Glutamatergic neuron (in vitro differentiated cells): ENCODE measurements at places on chromosomes 7 and 10. TPM values are rescaled to one million over a fixed set of nuclear protein-coding genes. Genes with fewer than 3 reads are reported as not detected.
A peak's percentile ranks its signal among the peaks of the same experiment; 100 is the strongest.

- H3K36me3 ChIP-seq: no peaks in the 10 kb centered on the region
- no peaks in the 10 kb centered on the region for H3K27me3 ChIP-seq
- no peak for DNase-seq
- no peak overlapping the region for H3K27ac ChIP-seq
- H3K4me1 ChIP-seq: no peaks in the 10 kb centered on the region
These were observed 40.4 kb upstream of the TMEM229A start for GRCh38 chr7:124073310-124073645.

DNA sequence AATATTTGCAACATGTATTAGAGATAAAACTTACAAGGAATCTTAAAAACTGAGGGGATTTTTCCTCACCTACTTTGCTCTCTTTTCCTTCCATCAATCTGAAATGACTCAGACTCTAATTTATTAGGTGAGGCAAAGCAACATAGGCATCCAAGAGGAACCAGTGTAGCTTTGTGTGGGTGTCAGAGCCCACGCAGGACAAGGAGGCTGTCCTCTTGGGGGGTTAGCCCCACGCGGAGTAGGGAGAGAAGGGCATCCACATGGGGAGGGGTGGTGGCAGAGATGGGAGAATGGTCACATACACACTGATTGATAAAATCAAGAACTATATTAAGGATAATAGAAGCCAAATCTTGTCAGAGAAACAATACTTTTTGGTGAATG, 33.8 kb upstream of the ARMS2 start:
- no peaks in the 10 kb centered on the region for H3K36me3 ChIP-seq
- no peak for DNase-seq
- H3K4me3 ChIP-seq: no peak overlapping the region
- no peak overlapping the region for H3K27ac ChIP-seq
- H3K4me1 ChIP-seq: peaks cover 10% of the 10 kb centered on the region
- H3K27me3 ChIP-seq: peaks cover 2% of the 10 kb centered on the region

DNA sequence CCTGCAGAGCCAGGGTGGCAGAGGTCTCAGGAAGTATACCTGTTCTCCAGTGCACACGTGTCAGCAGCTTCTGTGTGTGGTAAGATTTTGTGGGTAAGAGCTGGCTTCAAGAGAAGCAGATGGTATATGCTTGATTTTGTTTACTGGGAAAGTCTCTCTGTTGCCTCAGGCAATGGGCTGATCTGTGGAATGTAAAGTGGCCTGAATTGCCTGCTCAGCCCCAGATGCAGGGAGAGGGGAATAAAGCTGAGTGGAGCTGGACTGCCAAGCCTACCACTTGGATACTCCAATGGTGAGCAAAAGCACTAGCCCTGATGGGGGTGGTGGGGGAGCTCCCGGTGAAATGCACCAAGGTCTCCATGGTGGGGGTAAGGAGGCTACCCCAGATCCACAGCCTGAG, 156.1 kb downstream of the WDR11 start:
- peaks cover 34% of the 10 kb centered on the region for H3K36me3 ChIP-seq
- no peak overlapping the region for H3K27ac ChIP-seq
- H3K4me3 ChIP-seq: no peak overlapping the region
- H3K4me1 ChIP-seq: no peaks in the 10 kb centered on the region

GRCh38 chr10:71611131-71611530, 108.4 kb downstream of the C10orf105 start:
- H3K4me1 ChIP-seq: peaks cover 38% of the 10 kb centered on the region
- H3K27me3 ChIP-seq: peaks cover 6% of the 10 kb centered on the region
- peak overlapping the region; percentile 54 for H3K4me3 ChIP-seq
- no peak overlapping the region for H3K27ac ChIP-seq

PLXDC2 gene
- total RNA-seq: 3.9 TPM

GRCh38 chr10:88896994-88897853, 17.2 kb downstream of the STAMBPL1 start:
- no peaks in the 10 kb centered on the region for H3K36me3 ChIP-seq
- H3K27ac ChIP-seq: no peak overlapping the region
- H3K4me3 ChIP-seq: no peak overlapping the region

DNA sequence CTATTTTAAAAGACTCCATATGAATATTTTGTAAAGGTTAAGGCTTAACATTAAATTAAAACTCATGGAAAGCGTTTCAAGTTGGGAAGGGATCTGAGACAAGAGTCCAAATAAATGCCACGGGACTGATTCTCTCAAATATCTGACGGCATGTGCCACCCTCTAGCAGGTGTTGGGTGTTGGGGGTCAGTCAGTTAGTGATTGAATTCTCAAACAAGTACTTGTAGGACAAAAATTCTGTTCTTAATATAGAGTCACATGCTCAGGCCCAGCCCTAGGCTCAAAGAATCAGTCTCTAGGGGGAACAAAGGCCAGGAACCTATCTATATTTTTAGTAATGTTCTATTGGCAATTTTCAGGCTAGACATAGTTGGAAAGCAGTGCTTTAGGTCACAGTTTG, 39.1 kb downstream of the SGCE start:
- no peaks in the 10 kb centered on the region for H3K36me3 ChIP-seq
- DNase-seq: no peak
- H3K4me1 ChIP-seq: peaks cover 22% of the 10 kb centered on the region
- H3K27me3 ChIP-seq: no peaks in the 10 kb centered on the region
- no peak overlapping the region for H3K4me3 ChIP-seq
